ENCODE measurements at places on chromosomes 13 and 19.

DNA sequence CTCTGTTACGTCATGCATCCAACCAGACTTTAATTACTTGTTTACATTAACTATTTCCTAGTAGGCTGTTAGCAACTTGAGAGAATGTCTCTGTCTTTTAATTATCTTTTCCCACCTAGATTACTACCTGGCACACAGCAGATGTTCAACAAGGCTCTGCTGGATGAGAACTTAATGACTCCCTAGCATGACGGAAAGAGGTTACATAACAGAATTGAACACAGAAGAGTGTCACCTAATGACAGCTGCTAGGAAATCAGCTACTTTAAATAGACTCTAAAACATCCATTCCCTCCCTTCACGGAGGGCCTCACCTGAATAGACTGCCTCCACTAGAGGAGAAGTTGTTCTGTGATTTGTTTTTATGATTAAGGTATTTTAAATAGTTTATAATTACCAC is 110.8 kb downstream of the TEX29 start:
- DNase-seq, result no peak

- DNase-seq, result no peak
Observed at GRCh38 chr13:98175043-98175442, 2.0 kb downstream of the RNF113B start.

- peak; percentile 64 for DNase-seq
Observed at GRCh38 chr19:6457958-6458694, 1.5 kb downstream of the SLC25A23 start.

- DNase-seq, result no peak
Observed at GRCh38 chr13:75790198-75790970, 154.3 kb downstream of the LMO7 start.

GRCh38 chr13:51271528-51272085 is 49.4 kb downstream of the FAM124A start:
- no peak for DNase-seq

- no peak for DNase-seq
Observed at GRCh38 chr13:108463340-108463739, 166.1 kb upstream of the MYO16 start.

- DNase-seq, result peak; percentile 98
Observed at GRCh38 chr19:55160128-55160985, 2.8 kb upstream of the TNNI3 start.

- no peak for DNase-seq
Observed at GRCh38 chr19:38006361-38007045, 99.5 kb downstream of the SIPA1L3 start.

DNA sequence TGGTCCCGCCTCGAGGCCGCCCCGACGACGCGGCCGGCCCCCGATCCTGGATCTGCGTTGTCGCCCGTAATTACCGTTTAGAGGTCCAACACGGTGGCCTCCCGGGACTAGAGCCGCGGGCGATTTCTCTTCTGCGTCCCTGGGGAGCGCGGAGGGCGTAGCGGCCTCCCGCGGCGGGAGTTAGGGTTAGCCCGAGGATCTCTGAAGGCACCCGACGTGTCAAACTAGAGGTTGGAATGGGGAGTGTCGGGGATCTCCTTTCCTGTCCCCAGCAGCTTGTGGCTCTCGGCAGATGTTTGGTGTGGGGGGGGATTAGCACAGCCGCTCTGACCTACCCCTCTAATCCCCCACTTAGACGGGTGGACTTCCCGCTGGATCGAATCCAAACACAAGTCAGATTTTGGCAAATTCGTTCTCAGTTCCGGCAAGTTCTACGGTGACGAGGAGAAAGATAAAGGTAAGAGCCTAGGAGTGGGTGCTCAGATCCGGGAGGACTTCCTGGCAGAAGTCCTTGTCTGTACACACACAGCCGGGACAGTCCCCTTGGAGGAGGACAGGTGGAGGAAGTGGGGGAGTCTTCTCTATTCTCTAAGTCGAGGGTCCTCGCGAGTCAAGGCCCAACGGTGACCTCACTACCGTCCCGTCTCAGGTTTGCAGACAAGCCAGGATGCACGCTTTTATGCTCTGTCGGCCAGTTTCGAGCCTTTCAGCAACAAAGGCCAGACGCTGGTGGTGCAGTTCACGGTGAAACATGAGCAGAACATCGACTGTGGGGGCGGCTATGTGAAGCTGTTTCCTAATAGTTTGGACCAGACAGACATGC is 581 bp downstream of the CALR start:
- DNase-seq, result no peak

- no peak for DNase-seq
Observed at GRCh38 chr13:26406791-26407190, 150.7 kb upstream of the WASF3 start.

DNA sequence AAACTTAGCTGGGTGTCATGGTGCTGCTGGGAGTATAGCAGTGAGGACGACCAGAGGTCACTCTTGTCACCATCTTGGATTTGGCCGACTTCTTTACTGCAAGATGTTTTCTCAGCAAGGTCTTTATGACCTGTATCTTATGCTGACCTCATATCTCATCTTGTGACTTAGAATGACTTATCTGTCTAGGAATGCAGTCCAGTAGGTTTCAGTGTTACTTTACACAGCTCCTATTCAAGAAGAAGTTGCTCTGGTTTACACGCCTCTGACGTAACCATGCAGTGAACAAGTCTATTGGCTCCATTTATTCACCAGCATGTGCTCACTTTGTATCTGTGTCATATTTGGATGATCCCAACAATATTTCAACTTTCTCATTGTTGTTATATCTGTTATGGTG is 26.7 kb downstream of the ZNF850 start:
- DNase-seq, result no peak

DNA sequence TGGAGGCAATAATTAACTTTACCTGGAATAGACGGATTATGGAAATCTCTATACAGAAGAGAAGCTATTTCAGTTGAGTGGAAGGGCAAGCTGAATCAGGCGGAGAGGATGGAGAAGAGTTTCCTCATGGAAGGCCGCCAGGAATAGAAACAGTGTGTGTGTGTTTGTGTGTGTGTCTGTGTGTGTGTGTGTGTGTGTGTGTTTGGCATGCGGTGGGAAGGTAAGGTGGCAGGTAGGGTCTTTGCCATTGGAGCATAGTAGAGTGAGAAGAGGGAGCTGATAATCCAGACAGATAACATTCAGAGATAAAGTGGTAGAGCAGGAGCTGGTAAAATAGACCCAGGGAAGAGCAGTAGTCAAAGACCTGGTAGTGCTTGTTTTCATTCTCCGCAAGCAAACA is 9.2 kb upstream of the HS6ST3 start:
- DNase-seq, result no peak

- DNase-seq, result no peak
Observed at GRCh38 chr13:23330356-23330755, 103.1 kb downstream of the SACS start.

- no peak for DNase-seq
Observed at GRCh38 chr19:16957151-16957701, 68.4 kb downstream of the F2RL3 start.

GRCh38 chr19:39399668-39400050 is 7.0 kb upstream of the ZFP36 start:
- DNase-seq, result no peak

- DNase-seq, result no peak
Observed at GRCh38 chr13:36884235-36884634, 35.8 kb downstream of the SMAD9 start.

- DNase-seq, result no peak
Observed at GRCh38 chr13:66323745-66324347, 906.3 kb downstream of the PCDH9 start.

DNA sequence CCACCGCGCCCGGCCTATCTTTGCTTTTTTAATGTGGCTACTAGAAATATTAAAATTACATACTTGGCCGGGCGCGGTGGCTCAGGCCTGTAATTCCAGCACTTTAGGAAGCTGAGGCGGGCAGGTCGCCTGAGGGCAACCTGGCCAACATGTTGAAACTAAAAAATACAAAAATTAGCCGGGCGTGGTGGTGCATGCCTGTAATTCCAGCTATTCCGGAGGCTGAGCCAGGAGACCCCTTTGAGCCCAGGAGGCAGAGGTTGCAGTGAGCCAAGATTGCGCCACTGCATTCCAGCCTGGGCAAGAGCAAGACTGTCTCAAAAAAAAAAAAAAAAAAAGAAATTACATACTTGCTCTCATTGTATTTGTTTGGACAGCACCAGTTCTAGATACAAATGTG is 34.8 kb upstream of the DPRX start:
- no peak for DNase-seq

- DNase-seq, result no peak
Observed at GRCh38 chr19:4367781-4368127, 24.4 kb downstream of the MPND start.

- DNase-seq, result no peak
Observed at GRCh38 chr19:35860818-35861639, 4.3 kb downstream of the KIRREL2 start.

DNA sequence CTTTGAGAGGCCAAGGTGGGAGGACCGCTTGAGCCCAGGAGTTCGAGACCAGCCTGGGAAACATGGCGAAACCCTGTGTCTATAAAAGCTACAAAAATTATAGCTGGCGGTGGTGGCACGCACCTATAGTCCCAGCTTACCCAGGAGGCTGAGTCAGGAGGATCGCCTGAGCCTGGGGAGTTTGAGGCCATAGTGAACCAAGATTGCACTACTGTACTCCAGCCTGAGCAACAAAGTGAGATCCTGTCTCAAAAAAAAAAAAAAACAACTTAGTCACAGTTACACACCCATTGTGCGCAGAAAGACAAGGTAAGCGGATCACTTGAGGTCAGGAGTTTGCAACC is 728 bp upstream of the DENND1C start:
- no peak for DNase-seq
